NCI-H2081 (cell line): ENCODE measurements at places on chromosomes 6 and 20.

DNA sequence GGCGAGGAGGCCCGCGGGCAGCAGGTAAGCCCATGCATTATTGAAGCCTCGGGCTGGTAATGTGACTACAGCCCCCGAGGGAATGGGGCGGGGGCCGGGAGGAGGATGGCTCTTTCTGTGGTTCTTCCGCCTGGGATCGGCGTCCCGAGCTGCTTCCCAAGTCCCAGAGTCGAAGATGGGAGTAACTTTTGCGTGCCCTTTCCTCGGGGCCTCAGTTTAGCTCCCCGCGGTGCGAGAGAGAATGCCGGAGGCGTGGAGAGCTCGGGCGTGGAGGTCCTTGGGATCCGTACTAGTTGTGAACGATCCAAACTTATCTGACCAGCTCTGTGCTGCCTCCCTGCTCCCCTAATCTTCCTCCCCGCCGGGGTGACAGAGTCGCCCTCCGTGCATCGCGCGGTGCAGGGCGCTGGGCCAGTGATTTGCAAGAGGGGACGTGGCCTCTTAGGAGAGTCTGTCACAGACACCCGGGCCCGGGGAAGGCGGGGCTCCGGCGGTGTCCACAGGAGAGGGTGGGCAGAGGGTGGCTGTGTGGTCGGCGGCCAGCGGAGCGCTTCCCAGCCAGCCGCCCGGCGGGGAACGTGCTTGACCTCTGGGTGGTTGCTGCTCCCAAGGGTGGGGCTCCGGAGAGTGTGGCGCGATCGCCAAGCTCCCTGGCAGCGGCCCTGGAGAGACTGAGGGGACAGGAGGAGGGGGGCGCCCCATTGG is 815 bp downstream of the UTRN start:
- DNase-seq: no peak

- DNase-seq: no peak
These were observed 129.2 kb downstream of the FYN start for GRCh38 chr6:111743862-111744692.

GRCh38 chr20:35826397-35826998 is 54.7 kb downstream of the PHF20 start:
- DNase-seq: no peak

- DNase-seq: no peak
These were observed 15.3 kb upstream of the ABRACL start for GRCh38 chr6:139013185-139013800.

DNA sequence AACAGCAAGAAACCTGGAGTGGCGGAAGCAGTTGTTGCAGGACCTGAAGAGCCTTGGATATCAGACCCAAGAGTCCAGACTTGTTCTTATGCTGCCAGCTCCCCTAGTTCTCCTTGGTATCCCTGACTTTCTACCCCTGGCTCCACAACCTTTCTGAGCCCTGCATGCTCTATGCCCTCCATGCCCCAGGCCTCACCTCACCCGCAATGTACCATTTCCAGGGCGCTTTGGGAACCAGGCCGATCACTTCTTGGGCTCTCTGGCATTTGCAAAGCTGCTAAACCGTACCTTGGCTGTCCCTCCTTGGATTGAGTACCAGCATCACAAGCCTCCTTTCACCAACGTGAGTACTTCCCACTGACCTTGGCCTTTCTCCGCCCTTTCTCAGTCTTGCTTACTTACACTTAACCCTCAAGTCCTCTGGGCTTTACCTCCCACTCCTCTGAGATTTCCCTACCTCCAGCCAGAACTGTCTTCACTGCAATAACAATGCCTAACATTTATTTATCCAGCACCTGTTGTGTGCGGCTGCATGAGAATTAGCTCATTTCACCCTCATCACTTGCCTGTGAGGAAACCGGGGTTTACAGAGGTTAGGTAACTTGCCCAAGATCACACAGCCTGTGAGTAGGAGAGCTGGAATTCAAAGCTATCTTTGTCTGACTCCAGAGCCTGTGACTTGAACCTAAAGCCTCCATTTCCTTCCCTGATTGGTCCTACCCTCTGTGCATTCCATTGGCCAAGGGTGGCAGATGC is 2.3 kb downstream of the POFUT1 start:
- DNase-seq: no peak
